Stimulated activated CD4-positive, alpha-beta T cell treated with anti-CD3 and anti-CD28 coated beads, Interleukin-1b, Interleukin-23, amount 100 ng/mL, for 48 hours (primary cell): ENCODE measurements at places on chromosomes 6 and 20.

DNA sequence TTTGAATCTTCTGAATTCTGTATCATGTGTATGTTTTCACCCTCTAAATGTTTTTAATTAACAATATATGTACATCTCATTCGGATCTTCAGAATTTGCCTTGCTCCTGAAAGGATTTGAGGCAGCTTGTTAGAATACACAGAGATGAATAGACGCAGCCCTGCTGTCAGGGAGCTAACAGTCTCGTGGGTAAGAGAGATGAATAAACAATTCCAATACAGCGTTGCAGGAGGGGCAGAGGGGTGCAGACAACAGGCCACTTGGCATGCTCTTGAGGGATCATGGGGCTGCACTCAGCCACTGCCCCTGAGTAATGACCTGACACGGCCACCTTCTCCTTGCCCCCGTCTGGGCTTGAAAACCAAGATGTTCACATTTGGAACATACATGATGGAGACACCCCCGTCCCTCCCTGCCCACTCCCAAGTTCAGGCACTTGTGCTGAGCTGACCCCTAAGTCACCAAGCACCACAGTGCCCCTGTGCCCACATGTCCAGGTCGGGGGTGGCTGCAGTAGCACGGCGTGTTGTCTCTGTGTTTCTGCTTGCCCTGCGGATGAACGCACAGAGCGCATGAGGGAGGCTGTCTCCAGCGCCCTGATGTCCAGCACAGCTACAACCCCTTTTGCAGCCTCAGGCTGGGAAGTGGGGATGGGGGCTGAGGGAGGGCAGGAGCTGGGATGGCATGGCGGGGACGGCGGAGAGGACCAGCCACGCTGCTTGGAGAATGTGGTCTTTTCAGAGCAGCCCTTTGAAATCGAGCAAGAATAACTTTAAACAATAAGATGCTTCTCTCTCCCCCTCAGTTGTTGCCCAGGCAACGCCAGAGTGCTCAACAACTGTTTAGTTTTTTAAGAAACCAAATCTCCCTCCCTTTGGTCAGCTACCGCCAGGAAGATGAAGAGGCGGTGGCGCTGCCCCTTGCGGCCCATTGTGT, 33.0 kb upstream of the CDH22 start:
- DNase-seq = no peak

GRCh38 chr20:22924949-22925612, 110.0 kb upstream of the SSTR4 start:
- DNase-seq = no peak

- no peak for DNase-seq
These were observed 4.0 kb downstream of the CITED2 start for GRCh38 chr6:139370283-139370998.

DNA sequence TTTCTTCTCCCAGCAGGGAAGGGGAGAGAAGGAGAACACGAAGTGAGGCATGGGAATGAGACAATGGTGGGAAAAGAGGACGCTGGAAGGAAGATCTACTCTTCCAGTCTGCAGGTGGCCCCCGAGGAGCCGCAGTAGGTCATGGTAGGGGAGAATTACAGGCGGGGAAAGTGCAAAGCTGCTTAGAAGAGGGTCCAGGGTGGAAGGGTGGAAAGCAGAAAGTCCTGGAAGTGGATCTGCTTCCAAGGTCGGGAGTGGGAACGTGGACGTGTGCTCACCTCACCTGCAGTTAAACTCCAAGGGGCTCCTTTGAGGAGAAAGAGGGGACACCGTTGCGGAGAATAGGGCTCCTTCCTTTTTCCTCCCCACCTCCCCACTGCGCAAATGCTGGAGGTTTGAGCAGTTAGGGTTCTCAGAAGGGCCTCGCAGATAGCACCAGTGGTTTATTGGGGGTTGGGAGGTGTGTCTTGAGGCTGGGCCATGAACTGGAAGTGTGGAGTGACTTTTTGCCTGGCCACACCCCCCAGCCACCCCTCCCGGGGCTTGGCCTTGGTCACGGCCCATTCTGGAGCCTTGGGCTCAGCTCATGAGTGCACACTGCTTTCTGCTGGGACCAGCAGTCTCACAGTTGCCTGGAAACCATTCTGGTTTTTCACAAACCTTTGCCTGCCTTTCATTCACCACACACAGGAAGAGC, 100.4 kb upstream of the MLN start:
- DNase-seq = peak; percentile 50

- DNase-seq = no peak
These were observed 27.8 kb downstream of the LRRC1 start for GRCh38 chr6:53822401-53823125.

GRCh38 chr20:16428112-16428511, 145.1 kb downstream of the KIF16B start:
- no peak for DNase-seq

GRCh38 chr6:53651205-53651763, 14.3 kb downstream of the KLHL31 start:
- DNase-seq = peak; percentile 67

- DNase-seq = no peak
These were observed 964 bp downstream of the RPL10A start for GRCh38 chr6:35468980-35469750.
